ENCODE measurements at places on chromosomes 13 and 19. TPM values are rescaled to one million over a fixed set of nuclear protein-coding genes. Genes with fewer than 3 reads are reported as not detected.

Gene MAST3
- polyA plus RNA-seq: 2.5 TPM

Gene GFY
- polyA plus RNA-seq: not detected

Gene ZNF829
- polyA plus RNA-seq: 0.56 TPM

Gene HIPK4
- polyA plus RNA-seq: 0.08 TPM

Gene SIGLEC12
- 0.04 TPM for polyA plus RNA-seq

Gene CCNE1
- polyA plus RNA-seq: 5.2 TPM

Gene CRX
- not detected for polyA plus RNA-seq

Gene ZNF880
- 5.7 TPM for polyA plus RNA-seq

Gene FAAP24
- polyA plus RNA-seq: 0.51 TPM

Gene IGLON5
- polyA plus RNA-seq: 0.15 TPM

Gene RUBCNL
- 0.26 TPM for polyA plus RNA-seq

Data from esophagus (tissue), 2 donors.